Stimulated activated CD4-positive, alpha-beta T cell treated with anti-CD3 and anti-CD28 coated beads, Interleukin-12 subunit alpha, Interleukin-12 subunit beta, amount 100 ng/mL, for 4 hours (primary cell): ENCODE measurements at places on chromosomes 5 and 9.
A peak's percentile ranks its signal among the peaks of the same experiment; 100 is the strongest.

GRCh38 chr5:136780518-136780917, 415.2 kb upstream of the TRPC7 start:
- no peak for DNase-seq

- DNase-seq: no peak
Observed at GRCh38 chr9:22354699-22355384, 91.8 kb upstream of the DMRTA1 start.

- DNase-seq: no peak
Observed at GRCh38 chr5:173721601-173722232, 105.3 kb upstream of the BOD1 start.

DNA sequence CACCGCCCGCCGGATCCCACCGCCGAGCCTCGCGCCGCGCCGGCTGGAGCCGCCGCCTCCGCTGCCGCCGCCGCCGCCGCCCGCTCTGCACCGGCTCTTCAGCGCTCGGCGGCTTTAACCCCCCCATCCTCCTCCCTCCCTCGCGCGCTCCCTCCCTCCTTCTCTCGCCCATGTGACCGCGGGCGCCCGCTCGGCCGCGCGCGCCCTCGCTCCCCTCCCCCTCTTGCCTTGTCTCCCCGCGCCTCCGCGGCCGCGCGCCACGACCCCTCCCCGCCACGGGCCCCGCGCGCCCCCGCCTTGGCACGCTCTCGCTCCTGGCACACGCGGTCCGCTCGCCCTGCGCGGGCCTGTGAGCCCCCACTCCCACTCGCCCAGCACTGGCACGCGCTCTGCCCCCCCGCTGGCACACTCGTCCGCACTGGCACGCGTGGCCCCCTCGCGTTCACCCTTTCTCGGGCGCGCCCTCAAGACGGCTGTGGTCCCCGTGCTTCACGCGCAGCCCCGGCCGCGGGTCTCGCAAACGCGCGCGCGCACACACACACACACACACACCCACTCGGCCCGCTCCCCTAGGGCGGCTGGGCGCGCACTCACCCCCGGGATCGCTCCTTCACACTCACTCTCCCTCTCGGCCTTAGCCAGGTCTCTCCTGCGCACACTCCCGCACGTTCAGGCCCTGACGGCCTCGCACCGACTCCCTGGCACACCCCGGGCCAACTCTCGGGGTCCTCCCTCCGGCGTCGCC, at the start of gene CNTFR:
Gene CNTFR (minus strand): TSS at position 89 of the 745 bp plus-strand sequence. CDS start 20,743 bp downstream, outside the sequence.
- DNase-seq: peak; percentile 23

GRCh38 chr5:153460421-153460820, 30.0 kb upstream of the GRIA1 start:
- no peak for DNase-seq

GRCh38 chr5:137072361-137073115, 426.6 kb downstream of the SPOCK1 start:
- no peak for DNase-seq

GRCh38 chr9:85484235-85484634, 257.5 kb downstream of the AGTPBP1 start:
- DNase-seq: no peak

- DNase-seq: no peak
Observed at GRCh38 chr9:34572628-34573027, 16.9 kb downstream of the CNTFR start.

DNA sequence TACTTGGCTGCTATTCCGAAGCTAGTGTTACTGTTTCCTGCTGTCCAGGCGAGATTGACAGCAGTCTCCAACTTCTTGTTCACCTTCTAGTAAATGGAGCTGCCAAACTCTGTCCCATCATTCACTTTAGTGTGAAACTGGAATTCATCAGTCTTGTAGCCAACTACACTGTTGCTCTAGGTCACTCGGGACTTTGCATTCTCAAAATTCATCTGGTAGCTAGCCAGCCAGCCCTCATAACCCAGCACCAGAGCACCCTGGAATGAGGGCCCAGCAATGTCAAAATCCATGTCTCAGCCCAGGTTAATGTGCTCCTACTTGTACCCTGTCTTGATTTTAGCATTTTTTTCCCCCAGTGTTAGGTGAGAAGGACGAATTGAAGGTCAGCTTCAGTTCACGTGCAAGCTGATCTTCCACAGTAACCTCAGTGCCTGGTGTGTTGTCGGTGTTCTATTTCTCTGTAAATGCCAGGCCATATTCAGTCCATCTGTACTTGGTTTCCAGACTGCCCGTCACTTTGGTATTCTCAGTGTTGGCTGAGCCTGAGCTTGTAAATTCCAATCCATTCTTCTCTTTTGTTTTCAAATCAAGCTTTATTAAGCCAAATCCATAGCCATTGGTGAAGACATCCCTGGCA, 28.9 kb downstream of the ZNF169 start:
- DNase-seq: no peak

DNA sequence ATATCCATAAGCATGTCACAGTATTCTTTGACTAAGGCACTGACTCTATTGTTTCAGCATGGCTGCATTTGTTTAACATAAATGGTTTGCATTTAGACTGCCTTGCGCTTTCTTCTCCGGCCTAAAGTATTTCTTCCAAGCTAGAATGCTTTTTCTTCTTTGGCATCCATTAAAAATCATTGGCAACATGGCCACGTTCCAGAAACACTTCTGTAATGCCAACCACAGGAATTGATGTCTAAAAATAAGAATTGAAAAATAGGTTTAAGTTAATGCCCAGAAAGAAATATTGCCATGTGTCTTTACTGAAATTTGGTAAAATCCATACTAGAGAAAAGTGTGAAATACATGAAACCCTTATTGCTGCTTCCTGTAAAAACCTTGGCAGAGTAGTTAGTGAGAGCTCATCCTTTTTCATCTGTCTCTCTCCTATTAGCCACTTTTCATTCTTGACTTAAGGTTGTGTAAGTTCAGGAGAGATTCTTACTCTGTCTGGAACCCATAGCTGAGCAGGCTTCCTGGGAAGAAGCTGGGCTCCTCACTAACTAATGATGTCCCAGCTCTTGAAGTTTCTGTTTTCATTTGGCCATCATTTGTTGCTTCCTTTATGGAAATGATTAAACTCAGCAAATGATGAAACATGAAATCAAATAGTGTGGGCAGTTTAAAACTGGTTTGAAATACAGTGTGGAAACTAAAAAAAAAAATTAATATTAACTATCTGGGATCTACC, 58.2 kb upstream of the RPS23 start:
- no peak for DNase-seq

GRCh38 chr9:94923326-94924089, 197.0 kb downstream of the AOPEP start:
- DNase-seq: no peak
